C1 segment of cervical spinal cord (tissue), 14 donors: ENCODE measurements at places on chromosomes 5 and 9.

- DNase-seq: no peak
Observed at GRCh38 chr5:166331521-166331920, 1959.9 kb upstream of the WWC1 start.

GRCh38 chr9:109289186-109289585 lies 31.7 kb downstream of the EPB41L4B start:
- DNase-seq: no peak

DNA sequence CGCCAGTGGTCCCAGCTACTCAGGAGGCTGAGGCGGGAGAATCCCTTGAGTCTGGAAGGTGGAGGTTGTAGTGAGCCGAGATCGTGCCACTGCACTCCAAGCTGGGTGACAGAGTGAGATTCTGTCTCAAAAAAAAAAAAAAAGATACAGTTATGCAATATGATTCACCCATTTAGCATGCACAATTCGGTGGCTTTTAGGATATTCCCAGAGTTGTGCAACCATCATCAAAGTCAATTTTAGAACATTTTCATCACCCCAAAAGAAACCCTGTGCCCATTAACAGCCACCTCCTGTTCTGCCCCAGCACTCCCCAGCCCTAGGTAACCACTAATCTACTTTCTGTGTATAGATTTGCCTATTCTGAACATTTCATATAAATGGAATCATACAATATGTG lies 4.3 kb upstream of the DHFR start:
- no peak for DNase-seq

GRCh38 chr5:172164769-172165212 lies 23.2 kb downstream of the STK10 start:
- DNase-seq: no peak

- DNase-seq: no peak
Observed at GRCh38 chr5:79560771-79561524, 47.0 kb upstream of the HOMER1 start.

DNA sequence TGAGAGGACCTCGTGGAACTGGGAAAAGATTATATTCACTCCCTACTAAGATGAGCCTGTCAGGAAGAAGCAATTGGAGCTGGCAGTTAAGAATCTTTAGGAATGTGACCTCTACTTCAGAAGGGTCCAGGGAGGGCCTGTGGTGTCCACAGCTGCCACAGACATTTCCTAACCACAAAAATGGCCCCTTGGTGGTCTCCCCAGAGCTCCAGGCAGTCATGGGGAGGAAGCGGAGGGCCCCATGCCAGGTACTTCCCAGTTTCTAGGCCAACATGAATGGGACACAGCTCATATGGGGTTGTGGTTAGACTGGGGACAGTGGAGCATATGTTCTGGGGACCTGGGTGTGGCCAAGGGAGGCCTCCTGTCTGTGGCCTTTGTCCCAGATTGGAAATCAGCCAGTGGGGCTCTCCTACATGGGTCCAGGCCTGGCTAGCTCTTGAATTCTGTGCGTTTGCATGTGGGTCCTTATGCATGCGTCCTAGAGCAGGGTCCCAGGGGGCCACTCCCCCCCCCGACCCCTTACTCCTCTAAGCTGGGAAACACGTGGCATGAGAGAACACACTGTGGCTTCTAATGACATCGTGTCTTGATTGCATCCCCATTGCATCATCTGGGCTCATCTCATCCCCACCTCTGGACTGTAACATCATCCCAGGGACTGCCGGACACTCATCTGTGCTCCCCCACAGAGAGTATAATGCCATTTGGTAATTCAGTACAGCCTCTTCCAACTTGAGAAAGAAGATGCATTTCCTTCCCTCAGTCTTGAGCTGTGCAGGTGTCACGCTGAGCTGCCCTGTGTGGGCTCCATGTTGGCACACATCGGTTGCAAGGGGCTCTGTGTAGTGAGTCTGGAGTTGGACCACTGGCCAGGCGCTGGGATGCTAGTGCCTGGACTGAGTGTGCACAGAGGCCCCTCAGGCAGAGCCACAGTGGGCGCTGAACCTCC lies 31.3 kb downstream of the IRF1 start:
- no peak for DNase-seq

- DNase-seq: no peak
Observed at GRCh38 chr5:111635151-111635902, 121.7 kb downstream of the NREP start.

DNA sequence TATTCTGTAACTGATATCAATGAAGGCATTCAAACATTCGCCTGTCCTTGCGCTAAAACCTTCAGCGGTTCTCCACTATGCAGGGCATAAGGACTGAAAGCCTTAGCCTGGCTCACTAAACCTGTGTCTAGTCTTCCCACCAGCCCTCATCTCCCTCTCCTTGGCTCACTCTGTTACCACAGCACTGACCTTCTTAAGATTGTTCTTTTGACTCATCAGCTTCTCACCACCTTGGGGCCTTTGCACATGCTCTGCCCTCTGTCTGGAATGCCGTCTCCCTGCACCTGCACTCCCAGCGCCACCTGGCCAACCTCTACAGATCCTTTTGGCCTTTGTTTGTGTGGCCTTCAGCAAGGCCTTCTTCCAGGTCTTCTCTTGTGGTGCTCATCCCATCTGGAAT lies 131.8 kb upstream of the IER5L start:
- DNase-seq: no peak
